ENCODE measurements at places on chromosomes 7 and 10.

DNA sequence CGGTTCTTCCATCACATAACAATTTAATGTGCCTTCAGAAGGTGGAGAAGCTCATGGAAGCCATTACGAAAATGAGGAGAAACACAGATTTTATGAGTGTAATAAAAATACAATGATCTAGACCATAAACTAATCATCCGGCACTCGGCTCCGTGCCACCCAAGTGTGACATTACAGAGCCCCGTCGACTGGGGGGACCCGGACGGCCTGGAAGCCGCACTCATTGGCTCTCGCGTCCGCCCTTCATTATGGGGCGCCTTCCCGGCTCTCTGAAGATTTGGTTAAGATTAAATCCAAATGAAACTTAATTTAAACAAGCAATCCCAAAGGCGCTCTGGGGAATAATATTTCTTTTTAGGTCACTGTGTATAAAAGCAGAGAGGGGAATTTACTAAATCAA, 242.6 kb downstream of the DNAJB6 start:
- peak; percentile 19 for DNase-seq

GRCh38 chr10:93376372-93377293, 105.5 kb downstream of the MYOF start:
- peak; percentile 82 for DNase-seq

DNA sequence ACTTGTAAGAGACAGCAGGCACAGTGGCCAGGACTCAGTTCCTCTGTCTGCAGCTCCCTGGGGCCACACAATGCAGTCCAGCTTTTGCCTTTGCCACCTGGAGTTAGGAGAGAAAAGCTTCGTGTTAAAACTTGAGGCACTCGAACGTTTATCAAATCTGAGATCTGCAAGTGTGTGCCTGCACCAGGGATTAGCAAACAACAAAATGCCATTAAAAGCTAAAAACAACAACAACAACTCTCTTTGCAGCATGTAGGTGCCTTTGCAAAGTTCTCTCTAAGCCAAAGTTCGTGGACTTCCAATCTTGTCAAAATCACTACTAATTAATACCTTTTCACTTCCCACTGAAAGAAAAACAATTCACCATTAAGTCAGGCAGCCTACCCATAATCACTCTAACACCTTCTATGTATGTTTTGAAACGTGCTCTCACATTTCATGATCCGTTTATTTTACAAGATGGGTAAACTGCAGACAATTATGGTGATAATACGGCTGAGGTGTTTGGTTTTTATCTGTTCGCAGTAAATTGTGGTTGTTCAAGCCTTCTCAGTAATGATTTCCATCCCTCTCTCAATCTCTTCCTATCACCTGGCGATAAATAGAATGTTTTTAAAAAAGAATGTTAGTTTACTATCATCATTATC, 36.2 kb upstream of the SDK1 start:
- no peak for DNase-seq

DNA sequence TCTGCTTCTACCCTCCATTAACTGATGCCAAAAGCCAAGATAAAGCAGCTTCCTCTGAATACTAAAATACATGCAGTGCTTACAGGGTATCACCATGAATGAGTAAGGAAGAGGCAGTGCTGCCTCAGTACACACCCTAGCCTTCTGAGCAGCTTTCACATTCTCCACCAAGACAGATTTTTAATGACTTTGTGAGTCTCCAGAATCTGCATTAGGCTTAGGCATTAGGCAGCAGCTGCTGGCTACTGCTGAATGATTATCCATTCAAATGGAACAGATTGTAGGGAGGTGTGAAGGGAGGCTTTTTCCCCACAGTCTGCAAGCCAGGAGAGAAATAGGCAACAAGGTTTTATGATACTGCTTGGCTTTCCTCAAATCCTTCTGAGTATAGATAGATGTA, 1226.7 kb upstream of the LRRN3 start:
- no peak for DNase-seq

- DNase-seq = no peak
Measured at GRCh38 chr7:130758429-130759056, 24.5 kb upstream of the KLF14 start.

DNA sequence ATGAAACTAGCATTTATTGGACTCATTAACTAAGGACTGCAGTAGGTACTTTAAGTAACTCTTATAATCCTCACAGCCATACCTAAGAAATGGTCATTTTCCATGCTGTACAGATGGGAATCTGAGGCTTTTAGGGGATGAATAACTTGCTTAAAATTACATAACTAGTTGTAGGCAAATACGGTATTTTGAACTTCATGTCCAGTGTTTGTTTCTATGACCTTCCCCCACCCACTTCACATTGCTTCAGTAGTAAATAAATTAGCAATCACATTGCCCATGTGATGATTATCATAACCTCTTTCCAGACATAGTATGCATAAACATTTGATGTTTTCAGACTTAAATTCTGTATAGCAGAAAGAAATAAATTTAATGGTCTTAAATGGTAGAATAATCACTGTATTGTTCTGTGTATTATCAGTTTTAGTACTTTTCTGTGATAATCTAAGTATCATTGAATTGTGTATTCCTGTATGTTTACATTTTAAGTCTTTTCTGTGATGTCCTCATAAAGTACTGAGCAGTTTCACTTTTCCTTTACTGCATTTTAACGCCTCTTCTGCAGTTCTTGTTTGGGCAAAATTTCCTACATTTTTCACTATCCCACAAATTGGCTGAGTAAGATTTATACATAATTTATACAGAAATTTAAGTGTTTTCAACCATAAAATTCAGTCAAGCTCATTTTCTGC, 48.3 kb downstream of the ANKIB1 start:
- DNase-seq = no peak

- DNase-seq = no peak
Measured at GRCh38 chr7:66078067-66078466, 2.4 kb downstream of the ASL start.

- no peak for DNase-seq
Measured at GRCh38 chr10:101848408-101848807, 4.8 kb upstream of the KCNIP2 start.

- peak; percentile 35 for DNase-seq
Measured at GRCh38 chr7:152459724-152460251, 24.0 kb upstream of the KMT2C start.

GRCh38 chr7:151416941-151417315, 7.1 kb upstream of the WDR86 start:
- no peak for DNase-seq

DNA sequence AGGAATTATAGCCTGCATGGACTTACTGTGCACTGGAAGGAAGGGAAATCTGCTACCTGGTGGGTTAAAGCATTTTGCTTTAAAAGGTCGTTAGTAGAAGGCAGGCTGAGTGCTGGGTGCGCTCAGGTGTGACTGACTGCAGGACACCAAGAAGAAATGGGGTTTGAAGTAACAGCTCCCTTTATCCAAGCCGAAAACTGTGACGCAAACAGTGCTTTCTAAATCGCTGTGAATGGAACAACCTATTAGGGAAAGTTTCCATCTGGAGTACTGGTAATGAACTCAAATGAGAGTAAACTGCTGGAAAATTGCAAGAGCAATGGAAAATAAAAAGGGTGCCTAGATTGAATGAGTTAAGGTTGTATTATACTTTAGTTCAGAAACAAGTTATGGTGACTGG, 95.3 kb downstream of the CNNM2 start:
- DNase-seq = no peak

DNA sequence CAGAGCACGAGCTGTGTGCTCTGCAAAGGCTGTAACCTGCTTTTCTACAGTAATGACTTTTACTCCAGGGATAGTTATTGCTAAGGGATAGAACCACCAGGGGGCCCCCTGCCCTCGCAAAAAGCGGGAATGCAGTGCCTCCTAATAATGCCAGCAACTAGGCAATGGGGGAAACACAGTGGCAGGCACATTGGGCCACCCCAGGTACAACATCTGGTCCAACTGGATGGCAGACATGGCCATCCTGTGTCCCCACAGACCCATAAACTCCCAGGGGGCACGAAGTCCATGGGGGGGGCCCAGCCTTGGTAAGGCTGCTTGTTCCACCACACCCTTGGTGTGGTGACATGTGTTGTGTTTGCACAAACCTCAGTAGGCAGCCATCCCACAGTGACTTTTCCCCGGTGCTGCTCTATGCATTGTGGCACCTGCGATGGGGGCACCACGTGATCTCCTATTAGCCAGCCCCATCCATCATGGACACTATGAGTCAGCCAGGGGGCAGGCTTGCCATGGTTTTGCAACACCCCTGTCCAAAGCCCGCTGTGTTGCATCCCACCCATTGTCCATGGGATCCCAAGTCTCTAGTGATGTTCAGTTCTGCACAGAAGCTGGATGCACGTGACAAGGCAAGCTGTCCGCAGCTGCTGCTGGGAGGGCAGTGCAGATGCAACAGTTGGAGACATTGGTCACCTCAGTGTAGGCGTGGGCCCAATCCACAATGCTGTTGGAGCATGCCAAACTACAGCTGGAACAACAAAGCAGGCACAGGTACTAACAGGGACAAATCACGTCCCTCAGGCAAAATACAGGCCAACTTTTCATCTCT, 84.0 kb downstream of the ANLN start:
- no peak for DNase-seq

DNA sequence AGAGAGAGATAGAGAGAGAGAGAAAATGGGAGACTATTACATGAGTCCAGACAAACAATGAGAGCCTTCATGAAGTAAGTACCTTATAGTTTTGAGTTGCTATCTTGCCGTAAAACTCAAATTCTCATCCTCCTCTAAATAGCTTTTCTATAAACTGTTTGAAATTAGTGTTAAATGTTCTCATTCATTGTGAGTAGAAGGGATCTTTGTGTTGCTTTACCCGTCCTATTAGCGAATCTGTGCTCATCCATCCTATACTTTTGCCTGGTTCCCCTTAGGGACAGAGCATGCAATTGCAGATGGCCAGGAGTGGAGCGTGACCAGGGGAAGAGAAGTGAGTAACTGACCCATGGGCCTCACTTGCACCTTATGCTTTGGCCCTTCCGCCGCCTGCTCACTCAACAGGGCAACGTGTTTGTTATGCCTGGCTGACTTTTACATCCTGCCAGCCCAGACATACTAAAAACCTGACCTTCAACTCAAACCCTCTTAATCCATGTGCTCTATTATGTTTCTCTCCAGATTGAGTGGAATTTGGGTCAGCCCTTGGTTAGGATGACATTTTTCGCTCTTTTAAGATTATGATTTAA, 244.2 kb upstream of the YAE1 start:
- no peak for DNase-seq

DNA sequence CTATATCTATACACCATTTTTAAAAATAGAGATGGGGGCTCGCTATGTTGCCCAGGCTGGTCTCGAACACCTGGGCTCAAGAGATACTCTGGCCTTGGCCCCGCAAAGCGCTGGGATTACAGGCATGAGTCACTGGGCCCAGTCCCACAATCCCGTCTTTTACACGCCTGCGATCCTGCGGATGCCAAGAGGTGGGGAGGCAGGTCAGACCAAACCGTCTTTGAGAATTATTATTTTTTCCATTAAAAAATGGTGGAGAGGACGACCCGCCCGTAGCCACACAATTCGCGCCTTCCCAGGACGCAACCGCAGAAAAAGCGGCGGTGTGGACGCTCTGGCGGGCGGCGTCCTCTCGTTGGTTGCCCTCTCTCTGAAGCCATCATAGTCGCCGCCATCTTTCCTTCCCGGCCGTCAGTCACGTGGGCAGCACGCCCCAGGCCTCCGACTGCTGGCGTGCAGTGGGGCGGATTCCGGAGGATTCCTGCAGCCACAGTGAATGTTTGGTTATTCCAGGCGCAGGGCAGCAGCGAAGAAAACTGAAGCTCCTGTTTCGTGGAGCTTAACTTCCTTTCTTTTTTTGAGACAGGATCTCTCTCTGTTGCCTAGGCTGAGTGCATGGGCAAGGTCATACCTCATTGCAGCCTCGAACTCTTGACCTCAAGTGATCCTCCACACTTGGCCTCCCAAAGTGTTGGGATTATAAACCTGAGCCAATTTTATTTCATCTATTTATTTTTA, 9.9 kb upstream of the EPHB4 start:
- DNase-seq = peak; percentile 95

- no peak for DNase-seq
Measured at GRCh38 chr10:28761084-28761846, 83.9 kb downstream of the BAMBI start.

DNA sequence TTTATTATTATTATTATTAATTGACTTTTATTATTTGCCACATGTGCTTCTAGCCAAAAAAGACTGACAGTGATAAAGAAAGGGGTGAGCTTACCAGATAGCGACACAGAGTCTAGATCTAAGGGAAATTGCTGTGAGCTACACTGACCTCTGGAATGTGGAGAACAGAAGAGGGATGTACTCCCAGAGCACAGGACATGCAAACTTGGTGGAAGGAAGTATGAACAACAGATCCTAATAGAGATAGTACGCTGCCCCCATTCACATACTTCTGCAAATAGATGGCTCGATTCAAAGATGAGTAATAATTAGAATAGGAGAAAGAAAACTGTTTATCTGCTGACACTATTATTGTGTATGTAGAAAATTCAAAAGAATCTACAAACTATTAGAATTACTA, 109.3 kb upstream of the HPS1 start:
- no peak for DNase-seq

GRCh38 chr10:70571636-70572439, 30.7 kb downstream of the PRF1 start:
- peak; percentile 41 for DNase-seq

DNA sequence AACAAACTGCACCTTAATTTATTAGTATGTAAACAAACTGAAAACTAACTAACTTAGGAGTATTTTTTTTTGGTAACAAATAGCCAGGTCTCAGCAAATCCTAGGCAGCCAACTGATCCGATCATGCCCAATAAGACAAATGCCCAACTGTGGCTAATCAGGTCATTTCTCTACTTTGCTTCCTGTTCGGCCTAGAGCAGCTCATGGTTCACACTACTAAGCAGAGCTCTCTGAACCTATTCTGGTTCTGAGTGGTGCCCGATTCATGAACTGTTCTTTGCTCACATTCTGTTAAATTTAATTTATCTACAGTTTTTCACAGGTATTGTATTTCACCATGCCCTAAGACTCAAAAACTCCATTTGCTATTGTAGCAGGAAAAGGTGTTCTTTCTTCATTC, 55.1 kb downstream of the CCDC3 start:
- no peak for DNase-seq

DNA sequence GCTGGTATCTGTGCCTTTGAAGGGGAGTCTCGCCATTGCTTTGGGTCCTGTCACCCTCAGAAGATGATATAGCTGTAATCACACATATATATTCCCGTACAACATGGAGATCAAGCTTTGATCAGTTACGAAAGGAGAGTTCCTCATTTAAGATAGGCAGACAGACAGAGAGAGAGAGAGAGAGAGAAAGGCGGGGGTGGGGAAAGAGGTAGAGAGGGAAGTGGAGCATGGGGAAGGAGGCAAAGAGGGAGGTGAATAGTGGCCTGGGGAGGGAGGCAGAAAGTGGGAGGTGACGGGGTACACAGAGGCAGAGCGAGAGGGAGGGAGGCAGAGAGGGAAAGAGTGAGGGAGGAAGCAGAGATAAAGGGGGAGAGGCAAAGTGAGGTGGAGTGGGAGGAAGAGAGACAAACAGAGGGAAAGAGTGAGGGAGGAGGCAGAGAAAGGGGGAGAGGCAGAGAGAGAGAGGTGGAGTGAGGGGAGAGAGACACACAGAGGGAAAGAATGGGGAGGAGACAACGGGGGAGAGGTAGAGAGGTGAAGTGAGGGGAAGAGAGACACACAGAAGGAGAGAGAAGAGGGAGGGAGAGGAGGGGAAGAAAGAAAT, 44.6 kb upstream of the C1QL3 start:
- DNase-seq = no peak

Measured in tibial artery (tissue), 4 donors.